ENCODE measurements at places on chromosomes 13 and 19.

- DNase-seq: no peak
Measured at GRCh38 chr13:111561091-111561781, 240.8 kb downstream of the TEX29 start.

DNA sequence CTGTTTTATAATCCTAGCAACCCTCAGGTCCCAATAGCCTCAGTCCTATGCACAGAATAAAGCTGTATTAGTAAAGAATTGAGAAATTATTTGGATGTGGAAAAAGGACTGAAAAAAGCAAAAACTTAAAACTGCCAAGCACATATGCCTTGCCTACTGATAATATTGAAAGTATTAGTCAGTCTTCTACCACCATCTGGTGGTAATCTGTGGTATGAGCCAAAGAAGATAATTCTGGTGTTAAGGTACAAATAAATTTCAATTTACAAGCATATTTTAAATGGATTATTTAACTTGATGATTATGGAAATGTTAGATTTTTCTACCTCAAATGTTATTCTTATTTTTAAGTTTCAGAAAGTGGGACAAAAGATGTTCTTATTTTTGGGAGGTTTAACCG is 460.3 kb upstream of the KLHL1 start:
- DNase-seq: peak; percentile 21

DNA sequence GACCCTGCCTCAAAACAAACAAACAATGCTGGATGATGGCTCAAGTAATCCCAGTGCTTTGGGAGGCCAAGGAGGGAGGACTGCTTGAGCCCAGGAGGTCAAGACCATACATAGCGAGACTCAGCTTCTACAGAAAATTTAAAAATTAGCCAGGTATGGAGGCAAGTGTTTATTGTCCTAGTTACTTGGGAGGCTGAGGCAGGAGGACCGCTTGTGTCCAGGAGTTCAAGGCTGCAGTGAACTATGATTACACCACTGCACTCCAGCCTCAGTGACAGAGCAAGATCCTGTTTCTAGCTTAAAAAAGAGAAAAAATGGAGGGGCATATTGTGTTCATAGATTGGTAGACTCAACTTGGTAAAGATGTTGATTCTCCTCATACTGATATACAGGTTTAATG is 36.2 kb downstream of the KPNA3 start:
- no peak for DNase-seq

- peak; percentile 45 for DNase-seq
Measured at GRCh38 chr13:25901460-25902376, 150.1 kb downstream of the SHISA2 start.

GRCh38 chr13:46593398-46593797 is 40.4 kb downstream of the LRCH1 start:
- no peak for DNase-seq

DNA sequence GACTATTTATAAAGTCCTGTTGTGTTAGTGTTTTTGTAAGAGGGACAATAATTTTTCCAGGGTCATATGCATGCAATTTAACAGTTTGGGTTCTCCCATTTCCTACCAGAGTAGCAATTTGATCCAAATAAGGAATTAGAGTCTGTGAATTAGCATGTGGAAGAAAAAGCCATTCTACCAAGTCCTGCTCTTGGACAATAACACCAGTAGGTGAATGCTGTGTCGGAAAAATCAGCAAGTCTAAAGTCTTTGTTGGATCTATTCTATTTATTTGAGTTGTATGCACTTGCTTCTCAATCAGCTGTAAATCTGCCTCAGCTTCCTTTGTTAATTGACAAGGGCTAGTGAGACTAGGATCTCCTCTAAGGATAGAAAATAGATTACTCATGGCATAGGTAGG is 21.4 kb upstream of the IL17D start:
- DNase-seq: no peak

- DNase-seq: no peak
Measured at GRCh38 chr19:13979244-13979615, 26.9 kb downstream of the RFX1 start.

DNA sequence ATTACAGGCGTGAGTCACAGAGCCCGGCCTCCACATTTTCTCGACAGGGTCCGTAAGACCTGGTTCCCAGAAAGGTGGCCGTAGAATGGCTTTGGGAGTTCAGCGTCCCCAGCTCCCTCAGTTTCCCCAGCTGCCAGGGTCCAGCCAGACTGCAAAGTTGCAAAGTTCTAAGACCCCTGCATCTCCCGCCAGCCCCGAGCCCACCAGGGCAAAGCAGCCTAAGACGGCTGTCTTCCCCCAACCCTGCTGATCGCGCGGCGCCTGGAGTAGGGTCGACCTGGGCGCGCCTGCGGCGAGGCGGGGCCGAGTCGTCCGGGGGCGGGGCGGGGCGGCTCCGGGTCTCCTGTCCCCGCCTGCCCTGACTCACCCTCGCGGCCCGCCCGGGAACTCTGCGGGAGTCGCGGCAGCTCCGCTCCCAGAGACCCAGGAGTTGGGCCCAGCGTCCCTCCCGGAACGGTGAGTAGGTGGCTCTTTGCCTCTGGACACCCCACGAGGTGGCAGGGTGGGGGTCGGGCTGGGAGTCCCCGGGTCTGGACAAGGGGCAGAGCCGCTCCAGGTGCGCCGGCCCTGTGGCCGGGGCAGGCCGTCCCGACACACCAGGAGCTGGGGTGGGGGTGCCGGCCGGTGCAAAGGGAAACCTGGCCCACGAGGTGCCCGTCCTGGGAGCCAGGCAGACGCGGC is at the start of gene LRRC8E:
TSS of gene LRRC8E (plus strand) at position 366 of the 681 bp plus-strand sequence. CDS start 7,094 bp downstream, outside the sequence.
- peak; percentile 71 for DNase-seq

DNA sequence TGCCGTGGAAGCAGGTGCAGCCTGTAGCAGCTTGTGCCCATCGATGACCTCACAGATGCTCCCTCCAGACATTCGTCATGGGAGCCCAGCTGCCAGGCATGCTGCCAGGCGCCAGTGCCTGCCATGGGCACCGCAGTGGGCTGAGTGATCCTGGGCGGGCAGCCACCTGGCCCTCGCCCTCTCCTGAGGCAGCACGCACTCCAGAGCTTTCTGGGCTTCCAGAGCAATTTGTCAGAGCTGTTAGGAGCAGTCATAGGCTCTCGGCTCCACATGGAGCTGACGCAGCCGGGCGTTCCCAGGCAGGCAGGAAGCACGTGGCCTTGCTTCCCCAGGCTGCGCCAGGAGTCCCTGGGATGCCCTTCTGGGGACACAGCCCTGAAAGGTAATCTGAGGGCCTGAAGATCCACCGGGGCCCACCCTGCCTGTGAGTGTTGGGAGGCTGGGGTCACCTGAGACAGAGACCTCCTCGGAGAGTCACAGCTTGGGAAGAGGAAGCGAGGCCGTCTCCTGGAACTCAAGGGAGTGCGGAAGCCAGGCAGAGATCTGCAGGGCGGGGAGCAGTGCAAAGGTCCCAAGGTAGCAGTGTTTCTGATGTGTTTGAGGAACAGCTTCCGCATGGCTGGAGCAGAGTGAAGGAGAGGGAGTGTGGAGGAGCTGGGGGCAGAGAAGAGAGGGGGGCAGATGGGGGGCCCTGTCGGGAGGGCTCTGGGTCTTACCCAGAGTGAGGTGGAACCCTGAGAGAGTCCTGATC is 50.6 kb downstream of the DPF1 start:
- DNase-seq: no peak

- no peak for DNase-seq
Measured at GRCh38 chr19:4388337-4389063, 11.8 kb downstream of the SH3GL1 start.

DNA sequence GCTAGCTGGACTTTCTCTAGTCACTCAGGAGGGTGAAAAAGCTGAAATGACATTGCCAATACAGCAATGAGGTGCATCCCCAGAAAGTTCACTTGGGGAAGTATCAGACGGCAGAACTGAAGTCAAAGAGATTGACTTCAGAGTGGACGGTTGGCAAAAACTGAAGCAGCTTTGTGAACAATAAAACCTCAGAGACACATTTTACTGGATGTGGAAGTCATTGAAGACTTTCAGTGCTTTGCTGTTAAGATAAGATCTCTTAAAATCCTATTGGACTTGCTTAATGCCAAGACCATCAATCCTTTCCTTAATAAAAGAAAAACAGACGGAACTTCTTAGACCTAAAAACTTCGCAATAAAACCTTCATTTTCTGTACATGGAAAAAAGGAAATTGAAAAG is 103.7 kb downstream of the ABCC4 start:
- DNase-seq: no peak

- no peak for DNase-seq
Measured at GRCh38 chr19:35451338-35452096, 3.5 kb downstream of the FFAR2 start.

GRCh38 chr19:37817180-37817981 is 38.0 kb upstream of the ZNF573 start:
- DNase-seq: peak; percentile 29

GRCh38 chr13:98338310-98338709 is 161.2 kb upstream of the RNF113B start:
- DNase-seq: no peak

GRCh38 chr13:32023096-32023495 is 8.5 kb upstream of the FRY start:
- DNase-seq: no peak

- DNase-seq: no peak
Measured at GRCh38 chr13:33091415-33091774, 75.2 kb downstream of the KL start.

DNA sequence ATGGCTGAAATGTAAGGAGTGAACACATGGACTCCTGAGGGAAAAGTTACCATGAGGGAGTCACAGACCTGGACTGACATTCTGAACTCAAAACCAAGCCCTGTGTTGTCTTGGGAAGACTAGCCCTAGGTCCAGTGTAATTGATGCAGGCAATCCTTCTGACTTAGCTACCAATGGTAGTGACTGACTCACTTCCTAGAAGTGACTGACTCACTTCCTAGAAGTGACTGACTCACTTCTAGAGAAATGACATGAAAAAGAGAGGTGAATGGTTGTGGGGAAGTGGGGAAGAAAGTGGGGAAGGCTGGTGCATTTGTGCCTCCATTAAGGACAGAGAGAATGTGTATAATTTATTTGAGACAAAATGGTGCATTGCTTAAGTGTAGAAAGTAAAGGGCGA is 49.9 kb downstream of the EDNRB start:
- no peak for DNase-seq

- DNase-seq: no peak
Measured at GRCh38 chr13:110314516-110315245, 7.6 kb downstream of the COL4A2 start.

- DNase-seq: no peak
Measured at GRCh38 chr13:18965347-18965855, 216.2 kb downstream of the TUBA3C start.

- no peak for DNase-seq
Measured at GRCh38 chr19:11437955-11438354, 2.5 kb downstream of the PRKCSH start.

GRCh38 chr19:38739440-38740256 is 4.6 kb downstream of the CAPN12 start:
- DNase-seq: no peak

DNA sequence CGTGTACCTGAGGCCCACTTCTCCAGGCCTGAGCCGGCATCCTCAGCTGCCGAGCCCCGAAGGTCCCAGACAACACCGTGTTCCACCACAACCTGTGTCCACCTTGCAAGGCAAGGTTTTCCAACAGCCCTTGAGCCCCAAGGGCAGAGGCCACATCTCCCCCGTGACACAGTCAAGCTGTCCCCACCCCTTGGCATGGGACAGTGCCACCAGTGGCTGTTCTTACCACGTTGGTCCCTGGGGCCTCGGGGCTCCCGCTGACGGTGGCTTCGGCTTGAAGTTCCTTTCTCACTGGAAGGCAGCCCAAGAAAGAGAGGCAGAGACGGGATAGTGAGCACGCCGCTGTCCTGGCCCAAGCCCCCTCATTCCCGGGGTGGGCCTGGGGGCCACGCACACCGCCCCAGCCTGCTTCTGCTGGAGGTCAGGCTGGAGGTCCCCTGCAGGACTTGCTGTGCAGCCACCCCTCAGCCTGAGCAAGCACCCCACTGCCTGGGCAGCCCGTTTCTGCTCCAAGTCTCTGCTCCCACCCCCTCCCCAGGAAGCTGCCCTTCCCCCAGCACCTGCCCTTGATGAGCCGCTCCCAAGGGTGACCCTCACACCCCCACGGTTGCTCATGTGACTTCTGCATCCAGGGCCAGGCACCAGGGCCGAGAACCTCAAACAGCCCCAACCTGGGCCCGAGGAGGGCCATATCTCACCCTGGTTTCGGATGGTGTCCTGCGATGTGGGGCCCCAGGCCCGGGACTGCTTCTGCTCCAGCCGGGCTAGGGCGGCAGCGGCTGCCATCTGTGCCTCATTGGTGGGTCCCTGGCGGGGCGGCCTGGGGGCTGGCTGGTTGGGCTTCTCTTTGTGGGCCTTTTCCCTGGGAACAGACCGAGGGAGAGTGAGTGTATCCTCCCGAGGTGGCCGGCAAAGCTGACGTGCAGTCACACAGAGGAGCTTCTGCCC is 4.1 kb downstream of the UBXN6 start:
- no peak for DNase-seq

DNA sequence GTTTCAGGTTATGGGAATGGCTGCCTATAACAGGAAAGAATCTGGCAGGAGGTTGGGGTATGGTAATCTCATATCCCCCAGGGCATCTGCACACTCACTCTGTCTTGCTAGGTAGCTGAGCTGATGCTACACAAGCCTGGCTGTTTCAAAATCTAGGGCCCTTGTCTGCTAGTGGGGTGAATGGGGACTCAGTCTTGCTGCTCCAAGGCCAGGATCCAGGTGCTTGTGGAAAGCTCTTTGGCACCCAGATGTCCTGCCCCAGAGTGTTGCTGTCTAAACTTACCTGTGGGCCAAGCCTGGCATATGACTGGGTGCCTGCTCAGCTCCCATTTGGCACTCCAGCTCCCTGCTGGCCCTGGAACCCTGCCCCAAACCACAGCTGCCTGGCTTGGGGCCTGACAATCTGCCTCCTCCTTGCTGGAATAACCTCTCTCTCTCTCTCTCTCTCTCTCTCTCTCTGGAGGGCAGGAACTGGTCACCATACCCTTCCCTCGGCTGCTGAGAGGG is 158.1 kb upstream of the TSC22D1 start:
- peak; percentile 65 for DNase-seq

- DNase-seq: no peak
Measured at GRCh38 chr19:1133471-1133929, 29.7 kb downstream of the GPX4 start.

GRCh38 chr13:110092831-110093247 is 214.1 kb downstream of the COL4A1 start:
- no peak for DNase-seq

- no peak for DNase-seq
Measured at GRCh38 chr13:50365408-50366391, 350.5 kb downstream of the KCNRG start.

DNA sequence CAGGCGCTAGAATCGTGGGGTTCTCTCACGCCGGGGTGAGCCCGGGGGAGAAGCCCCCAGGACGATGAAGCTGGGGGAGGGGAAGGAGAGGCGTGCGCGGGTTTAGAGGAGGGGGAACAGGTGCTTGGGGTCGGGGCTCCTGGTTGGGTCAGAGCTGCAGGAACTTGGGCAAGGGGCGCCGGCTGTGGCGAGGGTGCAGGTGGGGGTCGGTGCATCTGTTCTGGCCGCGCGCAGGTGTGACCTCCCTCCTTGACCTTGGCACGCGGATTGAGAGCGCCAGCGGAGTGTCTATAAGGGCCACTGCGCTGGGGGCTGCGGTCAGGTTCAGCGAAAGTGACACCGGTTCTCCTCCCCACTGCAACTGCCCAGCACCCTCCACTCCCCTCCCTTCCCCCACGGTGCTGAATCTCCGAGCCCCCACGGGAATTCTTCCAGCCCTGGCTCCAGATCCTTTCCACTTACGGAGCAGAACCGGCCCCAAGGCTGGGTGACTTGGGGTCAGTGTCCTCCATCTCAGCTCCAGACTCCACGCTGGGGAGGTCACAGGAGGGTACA is 618 bp downstream of the TMEM38A start:
- DNase-seq: no peak

All from fibroblast of skin of abdomen (primary cell).